NCI-H1092 (cell line): ENCODE measurements at places on chromosomes 16 and 17.

GRCh38 chr17:27471321-27472269, 15.3 kb downstream of the KSR1 start:
- DNase-seq = no peak

DNA sequence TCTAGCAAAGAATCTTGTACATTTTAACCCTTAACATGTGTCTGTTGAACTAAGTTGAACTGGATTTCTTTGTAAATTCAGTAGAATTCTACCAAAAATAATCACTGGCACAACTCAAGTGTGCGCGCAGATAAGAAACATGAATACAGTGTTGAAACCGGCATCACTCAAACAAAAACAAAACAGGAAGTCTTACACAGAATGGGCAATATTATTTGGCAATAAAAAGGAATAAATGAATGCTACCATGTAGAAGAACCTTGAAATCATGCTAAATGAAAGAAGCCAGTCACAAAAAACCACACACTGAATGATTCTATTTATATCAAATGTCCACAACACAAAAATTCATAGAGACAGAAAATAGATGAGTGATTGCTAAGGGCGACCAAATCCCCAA, 102.9 kb upstream of the ZFHX3 start:
- no peak for DNase-seq

DNA sequence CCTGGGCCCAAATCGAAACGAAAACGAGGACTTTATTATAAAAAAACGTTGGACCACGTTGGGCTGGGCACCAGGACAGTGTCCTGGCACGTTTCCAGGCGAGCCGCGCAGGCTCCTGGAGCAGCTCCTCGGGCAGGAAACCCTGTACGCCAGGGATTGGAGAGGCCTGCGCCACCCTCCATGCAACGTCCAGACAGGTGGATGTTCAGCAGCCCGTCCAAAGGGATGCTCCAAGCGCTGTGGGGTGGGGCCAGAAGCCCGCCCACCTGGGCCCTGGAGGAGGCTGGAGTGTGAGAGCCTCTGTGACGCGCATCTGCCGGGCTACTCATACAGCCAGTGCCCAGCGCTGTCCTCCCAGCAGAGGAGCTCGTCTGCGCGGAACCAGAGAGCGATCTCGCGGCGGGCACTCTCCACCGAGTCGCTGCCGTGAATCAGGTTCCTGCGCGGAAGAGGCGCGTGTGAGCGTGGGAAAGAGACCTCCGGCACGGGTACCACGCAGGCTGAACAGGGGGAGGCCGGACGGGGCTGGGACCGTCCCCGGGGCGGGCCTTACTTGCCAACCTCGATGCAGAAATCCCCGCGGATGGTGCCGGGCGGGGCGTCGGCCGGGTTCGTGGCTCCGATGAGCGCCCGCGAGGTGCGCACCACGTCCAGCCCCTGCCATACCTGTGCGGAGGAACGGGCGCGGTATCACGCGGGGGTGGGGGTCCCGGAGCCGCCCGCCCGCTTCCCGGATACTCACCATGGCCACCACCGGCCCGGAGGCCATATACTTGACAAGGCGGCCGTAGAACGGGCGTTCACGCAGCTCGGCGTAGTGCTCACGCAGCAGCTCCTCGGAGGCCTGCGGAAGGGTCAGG, 785 bp downstream of the NME3 start:
- peak; percentile 32 for DNase-seq

GRCh38 chr17:6523809-6524355, 32.5 kb downstream of the PITPNM3 start:
- DNase-seq = no peak

DNA sequence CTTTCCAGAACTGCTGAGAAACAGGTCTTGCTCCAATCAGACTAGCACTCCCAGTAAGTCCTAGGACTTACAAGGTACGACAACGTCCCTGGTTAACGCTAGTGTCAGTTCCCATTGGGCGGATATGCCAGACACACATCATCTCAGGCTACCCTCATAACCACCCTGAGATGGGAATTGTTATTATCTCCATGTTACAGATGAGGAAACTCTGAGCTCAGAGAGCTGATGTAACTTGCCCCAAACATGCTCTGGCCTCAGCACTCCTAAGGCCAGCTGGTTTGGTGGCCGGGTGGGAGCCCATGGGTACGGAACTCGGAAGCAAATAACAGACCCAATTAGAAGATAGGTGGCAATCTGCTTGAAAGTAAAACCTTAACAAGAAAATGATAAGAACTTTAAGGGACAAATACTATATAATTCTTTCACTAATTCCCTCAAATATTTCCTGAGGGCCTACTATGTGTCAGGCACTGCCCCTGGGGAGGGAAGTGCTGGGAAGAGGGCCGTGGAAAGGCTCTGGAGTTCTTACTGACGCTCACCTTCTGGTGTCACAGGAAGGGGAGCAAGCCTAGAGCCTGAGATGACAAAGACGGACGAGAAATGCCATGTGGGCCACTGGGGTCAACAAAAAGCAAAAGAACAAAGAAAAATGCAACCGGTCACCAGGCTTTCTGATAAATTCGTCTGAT, 6.9 kb downstream of the CREBBP start:
- no peak for DNase-seq

- no peak for DNase-seq
Observed at GRCh38 chr16:16164243-16164642, 59.1 kb downstream of the ABCC6 start.

- DNase-seq = no peak
Observed at GRCh38 chr16:87165885-87166284, 151.3 kb downstream of the C16orf95 start.

DNA sequence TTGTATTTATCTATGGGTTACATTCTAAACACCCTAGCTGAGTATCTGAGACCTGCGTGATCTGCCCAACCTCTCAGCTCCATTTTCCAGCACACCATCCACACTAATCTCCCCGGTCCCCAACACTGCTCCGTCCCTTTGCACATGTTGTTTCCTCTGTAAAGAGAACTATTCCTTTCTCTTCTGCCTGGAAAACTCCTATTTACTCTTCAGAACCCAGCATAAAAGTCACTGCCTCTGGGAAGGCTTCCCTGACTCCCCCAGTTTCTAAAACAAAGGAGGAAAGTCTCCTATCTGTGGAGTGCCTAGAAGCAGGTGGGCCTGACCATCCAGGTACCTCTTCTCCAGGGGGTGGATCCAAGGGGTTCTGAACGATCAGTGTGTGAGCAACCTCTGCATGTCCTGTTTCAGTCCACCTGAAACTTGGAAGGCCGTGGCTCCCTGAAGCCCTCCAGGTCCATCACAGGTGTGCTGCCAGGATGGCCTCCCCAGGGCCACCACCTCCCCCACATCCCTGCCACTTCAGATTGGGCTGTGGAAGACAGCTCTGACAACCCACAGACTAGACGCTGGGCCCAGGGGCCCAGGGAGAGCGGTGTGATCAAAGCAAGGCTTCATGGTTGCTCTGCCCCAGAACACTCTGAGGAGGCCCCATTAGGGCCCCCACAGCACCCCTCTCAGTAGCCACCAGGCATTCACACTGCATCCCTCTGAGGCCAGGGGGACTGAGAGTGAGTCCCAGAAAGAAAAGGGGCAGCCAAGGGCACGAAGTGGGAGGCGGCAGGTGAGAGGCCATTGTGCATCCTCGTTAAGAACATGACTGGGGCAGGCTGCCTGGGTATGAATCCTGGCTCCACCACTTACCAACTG, 20.3 kb downstream of the MPP3 start:
- no peak for DNase-seq

DNA sequence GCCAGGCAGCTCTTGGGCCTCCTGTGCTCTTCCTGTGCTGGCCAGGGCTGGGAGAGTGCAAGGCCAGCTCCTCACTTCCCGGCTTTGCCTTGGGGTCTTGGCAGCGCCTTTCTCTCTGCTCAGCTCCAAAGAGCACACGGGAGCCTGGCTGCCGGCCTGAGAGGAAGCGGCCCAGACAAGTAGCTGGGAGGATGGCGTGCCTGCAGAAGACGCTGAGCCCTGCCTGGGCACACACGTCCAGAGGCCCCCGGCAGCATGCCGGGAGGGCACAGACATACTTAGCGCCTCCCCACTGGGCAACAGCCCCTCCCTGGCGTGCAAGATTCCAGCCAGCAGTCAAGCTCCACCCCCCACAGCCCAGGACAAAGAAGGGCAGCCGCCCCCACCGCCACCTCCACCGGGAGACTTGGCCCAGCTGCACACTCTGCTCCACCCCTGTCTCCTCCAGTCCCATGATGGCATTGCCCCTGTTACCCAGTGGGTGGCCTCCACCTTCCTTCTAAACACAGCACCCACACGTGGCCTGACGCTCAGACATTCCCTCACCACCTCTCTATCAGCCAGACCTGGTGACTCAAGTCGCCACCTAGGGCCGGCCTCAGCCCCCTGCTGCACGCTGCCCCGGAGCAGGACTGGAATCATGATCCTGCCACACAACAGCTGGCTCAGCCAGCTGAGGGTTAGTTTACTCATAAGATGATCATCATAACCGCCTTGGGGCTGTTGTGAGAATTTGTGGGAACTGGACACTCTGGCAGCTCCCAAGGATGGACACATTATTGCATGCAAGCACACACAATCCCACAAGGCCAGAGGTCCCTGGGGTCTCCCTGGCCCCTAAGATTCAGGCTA, 12.4 kb downstream of the SGCA start:
- no peak for DNase-seq

DNA sequence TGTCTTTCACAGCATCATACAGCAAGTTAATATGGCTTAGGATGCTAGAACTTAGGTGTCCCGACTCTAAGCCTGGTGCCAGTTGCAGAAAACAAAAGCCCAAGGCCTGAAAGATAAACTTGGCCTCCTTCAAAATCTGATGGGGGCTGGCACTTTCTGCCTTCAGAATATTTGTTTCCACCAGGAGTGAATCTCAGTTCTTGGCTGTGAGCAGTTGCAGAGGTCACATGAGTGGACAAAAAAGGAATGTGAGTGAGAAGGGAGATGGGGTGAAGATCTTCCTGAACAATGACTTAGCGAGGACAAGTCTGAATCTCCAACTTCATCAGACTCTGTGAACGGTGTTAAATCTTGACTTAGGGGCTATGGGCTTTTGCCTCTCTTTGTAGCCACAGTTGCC, 46.6 kb downstream of the HOXB1 start:
- no peak for DNase-seq

DNA sequence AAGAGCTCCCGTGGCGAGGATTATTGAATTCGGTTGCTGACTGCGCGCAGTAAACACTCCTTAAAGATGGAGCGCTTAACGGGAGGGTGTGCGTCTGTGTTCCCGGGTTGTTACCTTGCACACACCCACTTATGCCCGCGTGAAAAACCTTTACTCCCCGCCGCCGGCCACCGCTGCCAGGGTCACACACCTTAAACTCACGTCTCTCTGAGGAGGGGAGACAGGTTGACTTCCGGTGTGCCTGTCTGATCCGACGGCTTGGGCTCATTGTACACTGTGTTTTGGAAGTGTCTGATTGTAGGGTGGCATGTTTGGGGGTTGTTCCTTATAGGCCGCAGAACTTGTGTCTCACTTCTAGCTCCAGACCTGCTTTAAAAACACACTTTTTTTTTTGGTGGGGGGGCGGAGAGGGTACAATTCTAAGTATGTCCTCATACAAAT, 66.8 kb downstream of the KPNA2 start:
- no peak for DNase-seq

- no peak for DNase-seq
Observed at GRCh38 chr16:874366-875181, 74.0 kb upstream of the GNG13 start.

GRCh38 chr16:89858973-89859614, 14.3 kb upstream of the TCF25 start:
- no peak for DNase-seq

GRCh38 chr16:568401-569258, 1.1 kb upstream of the PIGQ start:
- no peak for DNase-seq

- DNase-seq = no peak
Observed at GRCh38 chr16:61730997-61731396, 305.2 kb downstream of the CDH8 start.

DNA sequence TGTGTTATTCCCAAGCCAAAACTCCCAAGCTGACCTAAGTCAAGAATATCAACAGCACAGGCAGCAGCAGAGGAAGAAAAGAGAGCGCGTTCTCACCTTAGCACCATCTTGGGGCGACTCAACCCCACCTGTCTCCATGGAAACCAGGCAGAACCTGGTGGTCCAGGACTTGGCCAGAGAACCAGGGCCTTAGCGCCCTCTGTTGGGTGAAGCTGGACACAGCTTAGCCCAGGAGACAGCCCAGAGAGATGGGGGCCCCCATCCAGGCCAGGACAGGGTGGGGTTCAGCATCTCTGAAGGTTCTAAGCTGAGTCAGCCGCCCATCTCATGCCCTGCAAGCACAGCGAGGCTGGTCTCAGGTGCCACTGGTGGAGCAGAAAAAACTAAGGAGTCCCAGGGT, 60.1 kb upstream of the TMEM132E start:
- DNase-seq = peak; percentile 13

GRCh38 chr16:80346111-80346632, 194.6 kb upstream of the DYNLRB2 start:
- no peak for DNase-seq

GRCh38 chr16:89958068-89958467, 9.5 kb downstream of the DEF8 start:
- DNase-seq = no peak

- DNase-seq = no peak
Observed at GRCh38 chr17:47665655-47666054, 15.9 kb downstream of the KPNB1 start.

- DNase-seq = no peak
Observed at GRCh38 chr16:88539261-88539651, 30.9 kb upstream of the ZC3H18 start.

- no peak for DNase-seq
Observed at GRCh38 chr16:68356249-68356918, 45.6 kb downstream of the PRMT7 start.

DNA sequence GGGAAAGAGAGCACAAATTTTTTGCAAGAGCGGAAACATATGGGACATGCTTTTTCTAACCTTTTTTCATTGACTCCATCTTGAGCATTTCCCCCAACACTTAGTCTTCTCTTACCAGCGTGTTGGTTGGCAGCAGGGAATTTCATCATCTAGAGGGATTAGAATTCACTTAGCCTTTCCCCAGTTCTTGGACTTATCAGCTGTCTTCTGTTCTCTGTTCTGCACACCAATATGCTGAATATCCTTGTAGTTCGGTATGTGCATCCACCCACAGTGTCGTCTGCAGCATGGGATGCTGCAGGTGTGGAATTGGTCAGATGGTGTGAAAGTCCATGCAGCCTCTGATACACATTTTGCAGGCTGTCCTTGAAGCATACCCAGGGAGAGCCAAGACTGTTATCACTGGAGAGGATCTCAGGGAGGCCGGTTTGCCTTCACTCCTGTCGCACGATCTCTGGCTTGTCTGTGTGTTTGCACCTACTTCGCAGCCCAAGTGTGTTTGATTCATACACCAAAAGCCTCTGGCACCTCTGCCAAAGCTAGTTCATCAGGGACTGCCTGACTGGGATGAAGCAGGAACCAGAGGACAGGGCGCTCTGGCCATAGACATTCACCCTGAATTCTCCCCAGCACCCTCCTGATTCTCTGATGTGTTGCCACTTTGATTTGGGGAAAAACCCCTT, 93.3 kb downstream of the SOCS1 start:
- DNase-seq = no peak

DNA sequence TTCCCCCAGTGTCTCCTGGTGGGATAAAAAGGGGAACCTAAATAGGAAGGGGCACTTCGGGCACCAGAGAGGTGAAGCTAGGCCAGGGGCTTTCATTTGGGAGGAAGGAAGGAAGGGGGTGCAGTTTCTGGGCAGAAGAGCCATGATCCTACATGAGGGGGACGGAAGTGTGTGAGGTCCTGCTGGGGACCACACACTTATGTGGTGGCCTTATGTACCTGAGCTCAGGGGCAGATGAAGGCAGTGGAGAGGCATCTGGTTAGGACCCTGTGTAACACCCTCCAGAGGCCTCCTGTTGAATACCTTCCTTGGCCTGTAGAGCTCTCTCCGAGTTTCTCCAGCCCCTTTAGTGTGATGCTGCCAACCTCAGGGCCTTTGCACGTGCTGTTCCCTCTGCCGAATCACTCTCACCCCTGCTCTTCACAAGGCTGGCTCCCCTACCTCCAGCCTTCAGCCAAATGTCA, 21.2 kb downstream of the IGFBP4 start:
- no peak for DNase-seq
